IMR-90 (cell line): ENCODE measurements at places on chromosomes 6 and 20. TPM values are rescaled to one million over a fixed set of nuclear protein-coding genes. Genes with fewer than 3 reads are reported as not detected.

Gene GABRR1
- not detected in 2 replicates for total RNA-seq

- no peak overlapping the region for H3K27ac ChIP-seq
- no peaks in the 10 kb centered on the region for H3K4me1 ChIP-seq
- peaks cover 40% of the 10 kb centered on the region for H3K27me3 ChIP-seq
Observed at GRCh38 chr6:50816947-50817645, 1.6 kb upstream of the TFAP2B start.

Gene ADGRF5
- not detected in 2 replicates for total RNA-seq

DNA sequence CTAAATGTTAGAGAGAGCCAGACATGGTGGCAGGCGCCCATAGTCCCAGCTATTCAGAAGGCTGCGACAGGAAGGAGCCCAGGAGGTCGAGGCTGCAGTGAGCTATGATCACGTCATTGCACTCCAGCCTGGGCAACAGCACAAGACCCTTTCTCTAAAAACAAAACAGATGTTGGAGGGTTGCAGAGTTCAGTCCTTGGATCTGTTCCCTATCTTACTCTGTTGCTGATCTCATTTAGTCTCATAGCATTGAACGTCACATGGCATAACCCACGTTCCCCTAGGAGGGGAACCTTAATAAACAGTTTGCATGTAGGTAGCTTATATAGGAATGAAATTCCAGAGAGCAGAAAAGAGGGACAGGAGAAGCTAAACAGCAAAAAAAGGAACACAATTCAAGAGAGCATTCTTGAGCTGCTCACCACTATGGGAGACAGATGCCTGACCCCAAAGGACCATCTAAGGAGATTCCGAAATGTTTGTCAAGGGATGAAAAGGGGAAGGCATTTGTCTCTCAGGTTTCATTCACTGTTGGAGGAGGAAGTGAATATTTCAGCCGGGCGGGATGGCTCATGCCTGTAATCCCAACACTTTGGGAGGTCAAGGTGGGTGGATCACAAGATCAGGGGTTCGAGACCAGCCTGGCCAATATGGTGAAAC lies 54.6 kb upstream of the PIM1 start:
- peaks cover 5% of the 10 kb centered on the region; the same call in 1 of the 2 replicates for H3K4me1 ChIP-seq
- peaks cover 2% of the 10 kb centered on the region; the same call in 1 of the 2 replicates for H3K27me3 ChIP-seq
- DNase-seq = peak; percentile 62
- no peak overlapping the region for H3K27ac ChIP-seq

Gene RAET1L
- total RNA-seq = not detected in 2 replicates

- H3K27ac ChIP-seq = no peak overlapping the region
- DNase-seq = no peak
- no peaks in the 10 kb centered on the region for H3K4me1 ChIP-seq
Observed at GRCh38 chr6:41986339-41986738, 44.7 kb upstream of the CCND3 start.

DNA sequence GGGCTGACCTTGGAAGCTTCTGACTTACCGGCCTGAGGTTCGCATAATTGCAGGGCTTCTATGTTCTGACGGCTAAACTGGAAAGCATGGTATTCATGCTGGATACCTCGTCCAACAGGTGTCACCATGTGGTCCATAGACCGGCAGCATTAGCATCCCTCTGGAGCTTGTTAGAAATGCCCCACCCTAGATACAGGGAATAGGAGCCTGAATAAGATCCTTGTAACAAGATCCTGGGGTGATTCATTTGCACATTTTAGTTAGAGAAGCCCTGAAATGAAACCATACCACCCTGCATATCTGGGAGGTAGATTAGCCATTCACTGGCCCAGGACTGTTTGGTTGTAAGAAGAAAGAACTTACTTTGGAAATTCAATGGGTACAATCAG lies 77.7 kb downstream of the TMEM170B start:
- H3K4me3 ChIP-seq = no peak overlapping the region
- H3K4me1 ChIP-seq = peaks cover 22% of the 10 kb centered on the region
- H3K27ac ChIP-seq = peak overlapping the region; percentile 80
- no peaks in the 10 kb centered on the region for H3K36me3 ChIP-seq

Gene PTPRT
- not detected in 2 replicates for total RNA-seq

GRCh38 chr20:309306-309840 lies 12.0 kb downstream of the ZCCHC3 start:
- H3K36me3 ChIP-seq = no peaks in the 10 kb centered on the region
- H3K4me3 ChIP-seq = peak overlapping the region; percentile 41
- H3K27me3 ChIP-seq = no peaks in the 10 kb centered on the region
- H3K4me1 ChIP-seq = peaks cover 9% of the 10 kb centered on the region
- peak; percentile 29 for DNase-seq

Gene NPBWR2
- total RNA-seq = not detected in 2 replicates

Gene RCAN2
- total RNA-seq = 1.3 and 2.2 TPM in 2 replicates

DNA sequence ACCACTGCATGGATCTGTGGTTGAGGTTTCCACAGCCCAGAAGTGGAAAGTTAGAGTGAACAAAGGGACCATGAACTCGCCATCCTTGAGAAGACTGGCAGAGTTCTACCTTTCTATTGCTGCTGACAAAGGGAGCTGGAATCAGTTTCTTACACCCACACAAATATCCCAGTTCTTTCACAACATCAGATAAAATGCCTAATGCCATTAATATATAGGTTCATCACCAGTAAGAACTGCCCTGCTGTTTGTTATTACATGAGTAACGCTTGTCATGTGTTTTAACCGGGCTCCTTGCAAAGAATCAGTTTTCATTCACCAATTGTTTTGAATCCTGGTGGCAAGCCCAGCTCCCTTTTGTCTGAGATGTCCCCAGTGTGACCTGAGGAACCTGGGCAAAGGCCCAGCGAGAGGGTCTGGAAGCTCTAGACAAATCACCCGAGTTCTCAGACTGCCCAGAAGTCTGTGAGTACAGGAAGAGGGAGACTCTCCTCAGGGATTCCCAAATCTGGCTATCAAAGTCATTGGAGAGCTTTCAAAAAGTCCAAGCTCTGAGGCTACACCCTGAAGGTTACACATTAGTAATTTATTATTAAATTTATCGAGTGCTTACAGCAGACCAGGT lies 7.5 kb upstream of the CD164 start:
- H3K36me3 ChIP-seq = no peaks in the 10 kb centered on the region
- H3K4me1 ChIP-seq = 0 out of 2 replicates have a peak, but pooled peaks cover 1% of the 10 kb centered on the region
- H3K4me3 ChIP-seq = no peak overlapping the region
- peaks cover 21% of the 10 kb centered on the region for H3K27me3 ChIP-seq

Gene GSTA3
- total RNA-seq = not detected in 2 replicates

DNA sequence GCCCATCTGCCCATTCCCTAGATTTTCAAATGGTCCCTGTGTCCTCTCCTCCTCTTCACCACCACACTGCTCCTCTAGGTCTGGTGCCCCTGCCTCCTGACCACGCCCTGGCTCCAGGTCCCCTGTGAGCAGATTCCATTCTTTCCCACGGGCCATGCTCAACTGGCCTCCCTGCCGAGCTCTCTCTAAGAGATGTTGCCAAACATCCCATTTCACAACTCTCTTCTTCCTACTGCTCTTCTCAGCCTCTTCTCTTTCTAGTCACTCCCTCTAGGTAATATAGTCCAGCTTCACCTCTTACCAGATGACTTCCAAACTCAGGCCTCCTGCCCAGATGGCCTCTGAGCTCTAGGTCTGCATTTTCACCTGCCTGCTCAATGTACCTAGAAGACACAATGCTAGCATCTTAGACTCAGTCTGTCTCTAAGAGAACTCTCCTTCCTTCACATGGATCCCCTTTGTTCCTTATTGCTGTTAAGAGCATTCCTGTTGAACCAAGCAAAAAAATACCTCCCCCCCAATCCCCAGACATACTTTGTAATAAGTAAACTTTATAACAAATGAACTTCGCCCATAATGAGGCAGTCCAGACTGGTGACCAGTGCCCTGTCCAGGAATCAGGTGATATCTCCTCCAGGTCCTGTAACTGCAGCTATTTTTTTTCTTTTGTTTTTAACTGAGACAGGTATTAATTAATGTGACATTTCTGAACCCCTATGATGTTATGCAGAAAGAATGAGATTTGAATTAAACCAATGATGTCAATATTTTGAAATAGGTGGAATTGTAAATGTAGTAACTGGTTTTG lies 79.0 kb downstream of the LYRM4 start:
- H3K27ac ChIP-seq = no peak overlapping the region
- H3K27me3 ChIP-seq = no peaks in the 10 kb centered on the region
- no peak for DNase-seq
- no peaks in the 10 kb centered on the region; the same call in 1 of the 2 replicates for H3K4me1 ChIP-seq
- no peaks in the 10 kb centered on the region for H3K36me3 ChIP-seq
- no peak overlapping the region for H3K4me3 ChIP-seq

- peaks cover 31% of the 10 kb centered on the region for H3K27me3 ChIP-seq
- no peak overlapping the region for H3K27ac ChIP-seq
- no peak overlapping the region for H3K4me3 ChIP-seq
- no peaks in the 10 kb centered on the region for H3K36me3 ChIP-seq
- no peak for DNase-seq
- H3K4me1 ChIP-seq = no peaks in the 10 kb centered on the region
Observed at GRCh38 chr20:36431604-36432003, 109.7 kb upstream of the MYL9 start.

DNA sequence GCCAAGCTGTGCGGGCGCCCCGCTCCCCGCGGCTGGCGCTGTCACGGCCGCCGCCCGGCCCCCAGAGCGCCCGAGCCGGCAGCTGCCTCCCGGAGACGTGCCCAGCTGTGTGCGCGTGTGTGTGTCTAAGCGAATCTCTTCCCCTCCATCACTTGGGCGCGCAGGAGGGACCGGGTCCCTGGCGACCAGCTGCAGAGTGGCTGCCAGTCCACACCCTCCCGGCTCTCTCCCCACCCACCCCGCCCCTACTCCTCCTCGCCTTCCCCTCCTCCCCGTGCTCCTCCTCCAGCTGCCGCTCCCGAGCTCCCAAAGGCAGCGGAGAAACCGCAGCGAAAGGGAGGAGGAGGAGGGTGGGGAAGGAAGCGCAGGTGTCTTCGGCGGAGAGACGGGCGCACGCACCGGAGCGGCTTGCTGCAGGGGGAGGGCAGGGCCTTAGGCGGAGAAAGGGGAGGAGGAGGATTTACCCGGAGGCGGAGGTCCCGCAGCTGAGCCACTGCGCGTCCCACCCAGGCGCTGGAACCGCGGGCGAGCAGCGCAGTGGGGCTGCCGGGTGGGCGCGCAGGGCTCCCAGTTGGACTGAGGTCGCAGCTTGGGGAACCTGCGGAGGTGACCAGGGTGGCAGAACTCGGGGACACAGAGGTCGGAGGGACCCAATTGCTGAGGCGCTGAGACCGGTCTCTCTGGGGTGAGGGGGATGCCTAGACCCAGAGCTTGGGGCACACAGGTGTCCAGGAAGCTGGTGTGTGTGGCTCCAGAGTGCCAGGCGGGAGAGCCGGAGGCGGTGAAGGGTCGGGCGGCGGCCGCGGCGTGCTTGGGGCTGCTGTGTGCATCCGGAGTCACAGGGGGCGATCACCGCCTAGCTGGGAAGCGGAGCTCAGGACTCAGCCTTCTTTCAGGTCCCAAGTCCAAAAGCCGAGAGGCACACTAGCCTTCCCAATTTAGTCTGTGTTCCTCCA lies at the start of gene HS3ST5:
HS3ST5 (minus strand) TSS at position 198 of the 956 bp plus-strand sequence. CDS start 280,178 bp downstream, outside the sequence.
- peak within 1 kb of the TSS; percentile 61 for H3K4me3 ChIP-seq
- H3K4me1 ChIP-seq = no peaks in the 10 kb centered on the region; the same call in 1 of the 2 replicates
- peak; percentile 8 for DNase-seq
- no peak within 1 kb of the TSS for H3K27ac ChIP-seq
- no peaks in the 10 kb centered on the region for H3K36me3 ChIP-seq

- H3K27ac ChIP-seq = no peak overlapping the region
- H3K4me3 ChIP-seq = no peak overlapping the region
- H3K27me3 ChIP-seq = no peaks in the 10 kb centered on the region
- DNase-seq = no peak
- H3K36me3 ChIP-seq = no peaks in the 10 kb centered on the region
Observed at GRCh38 chr6:162184465-162184864, 543.1 kb downstream of the PRKN start.

GRCh38 chr6:19549109-19549508 lies 288.1 kb upstream of the ID4 start:
- no peaks in the 10 kb centered on the region for H3K4me1 ChIP-seq
- DNase-seq = no peak
- H3K36me3 ChIP-seq = no peaks in the 10 kb centered on the region
- no peaks in the 10 kb centered on the region for H3K27me3 ChIP-seq

DNA sequence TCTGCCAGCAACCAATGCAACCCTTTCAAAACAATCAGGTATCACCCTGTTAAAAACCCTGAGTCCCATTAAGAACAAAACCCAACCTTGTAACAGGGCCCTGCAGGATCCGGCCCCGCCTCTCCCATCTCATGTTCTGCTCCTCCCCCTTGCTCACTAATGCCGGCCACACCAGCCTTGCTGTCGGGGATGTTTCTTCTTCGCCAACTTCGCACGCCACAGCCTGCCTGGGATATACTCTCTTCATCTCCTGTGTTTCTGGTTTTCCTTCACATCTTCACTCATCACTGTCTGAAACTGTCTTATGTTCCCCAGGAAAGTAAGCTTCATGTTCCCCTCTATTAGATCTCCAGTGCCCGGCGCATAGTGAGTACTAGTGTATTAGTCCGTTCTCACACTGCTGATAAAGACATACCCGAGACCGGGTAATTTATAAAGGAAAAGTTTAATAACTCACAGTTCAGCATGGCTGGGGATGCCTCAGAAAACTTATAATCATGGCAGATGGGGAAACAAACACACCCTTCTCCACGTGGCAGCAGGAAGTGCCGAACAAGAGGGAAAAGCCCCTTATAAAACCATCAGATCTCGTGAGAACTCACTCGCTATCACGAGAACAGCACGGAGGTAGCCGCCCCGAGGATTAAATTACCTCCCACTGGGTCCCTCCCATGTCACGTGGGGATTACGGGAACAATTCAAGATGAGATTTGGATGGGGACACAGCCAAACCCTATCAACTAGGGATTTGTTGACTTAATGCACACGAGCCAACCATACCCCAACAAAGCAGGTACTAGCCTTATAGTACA lies 5.1 kb downstream of the TP53RK start:
- H3K4me3 ChIP-seq = peak overlapping the region; percentile 71
- peak overlapping the region; percentile 60 for H3K27ac ChIP-seq
- DNase-seq = peak; percentile 80
- H3K27me3 ChIP-seq = no peaks in the 10 kb centered on the region

Gene PRDM13
- not detected in 2 replicates for total RNA-seq

DNA sequence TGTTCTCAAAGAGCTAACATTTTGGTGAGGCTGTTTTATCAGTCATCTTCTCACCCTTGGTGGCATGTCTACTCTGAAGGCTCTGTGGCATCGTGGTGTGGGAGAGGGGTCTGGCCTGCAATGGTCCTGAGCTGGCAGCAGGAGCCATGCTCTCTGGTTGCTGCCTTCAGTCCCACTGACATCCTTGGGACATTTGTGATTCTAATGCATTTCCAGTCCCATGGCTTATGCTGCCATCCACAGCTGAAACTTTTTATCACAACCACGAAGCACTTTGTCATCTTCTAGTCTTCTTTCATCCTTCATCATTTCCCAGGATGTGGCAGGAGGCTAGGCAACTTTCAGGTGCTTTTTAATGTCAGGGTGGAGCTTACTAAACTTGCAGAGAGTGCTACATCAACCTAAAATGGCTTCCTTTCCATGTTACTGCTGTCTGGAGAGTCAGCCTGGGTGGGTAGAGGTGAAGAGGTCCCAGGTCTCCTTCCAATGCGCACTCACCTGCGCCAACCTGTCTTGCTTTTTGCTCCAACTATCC lies 77.1 kb downstream of the GPR63 start:
- H3K36me3 ChIP-seq = no peaks in the 10 kb centered on the region
- H3K27me3 ChIP-seq = no peaks in the 10 kb centered on the region
- H3K4me1 ChIP-seq = no peaks in the 10 kb centered on the region
- H3K4me3 ChIP-seq = no peak overlapping the region
- no peak overlapping the region for H3K27ac ChIP-seq

GRCh38 chr6:9116026-9116425 lies 680.7 kb upstream of the SLC35B3 start:
- peak overlapping the region; percentile 29; the same call in 1 of the 2 replicates for H3K27ac ChIP-seq
- no peaks in the 10 kb centered on the region for H3K4me1 ChIP-seq
- H3K36me3 ChIP-seq = no peaks in the 10 kb centered on the region
- no peak overlapping the region for H3K4me3 ChIP-seq

Gene TP53TG5
- total RNA-seq = not detected in 2 replicates

Gene TFAP2A
- total RNA-seq = 0.72 and 1.1 TPM in 2 replicates

Gene LMBRD1
- total RNA-seq = 3.9 and 12.8 TPM in 2 replicates

- H3K27ac ChIP-seq = no peak overlapping the region
- DNase-seq = no peak
- no peak overlapping the region for H3K4me3 ChIP-seq
Observed at GRCh38 chr6:129146902-129147301, 264.0 kb downstream of the LAMA2 start.
